IMR-90 (cell line): ENCODE measurements at places on chromosomes 1 and 21.

- H3K36me3 ChIP-seq = peaks cover 31% of the 10 kb centered on the region
- no peak overlapping the region for H3K4me3 ChIP-seq
- no peaks in the 10 kb centered on the region for H3K27me3 ChIP-seq
These were observed 13.8 kb upstream of the NASP start for GRCh38 chr1:45569962-45570581.

DNA sequence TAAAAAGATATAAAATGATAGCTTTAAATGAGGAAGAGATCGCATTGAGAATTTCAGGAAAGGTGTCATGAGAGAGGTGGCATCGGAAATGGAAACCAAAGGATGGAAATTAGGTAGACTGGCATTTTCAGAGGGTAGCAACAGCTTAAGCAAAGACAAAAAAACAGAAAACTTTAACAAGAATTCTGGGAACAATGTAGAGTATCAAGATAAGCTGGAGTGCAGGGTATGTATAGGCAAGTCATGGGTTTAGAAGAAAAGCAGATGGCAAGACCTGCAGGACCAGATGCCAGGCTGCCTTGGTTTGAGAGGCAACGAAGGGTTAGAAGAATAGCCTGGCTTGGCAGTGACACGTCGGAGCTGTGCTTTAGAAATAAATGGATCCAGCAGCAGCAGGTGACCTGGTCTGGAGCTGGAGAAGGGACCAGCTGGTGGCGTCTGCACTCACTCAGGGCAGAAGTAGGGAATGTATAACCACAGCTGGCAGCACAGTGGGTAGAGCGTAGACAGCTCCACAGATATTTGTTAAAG is 149.4 kb upstream of the TIAM1 start:
- H3K36me3 ChIP-seq = no peaks in the 10 kb centered on the region
- DNase-seq = no peak
- no peak overlapping the region for H3K4me3 ChIP-seq
- H3K4me1 ChIP-seq = no peaks in the 10 kb centered on the region

- no peak for DNase-seq
- H3K4me3 ChIP-seq = no peak overlapping the region
- H3K27ac ChIP-seq = no peak overlapping the region
- H3K36me3 ChIP-seq = no peaks in the 10 kb centered on the region
- H3K4me1 ChIP-seq = peaks cover 2% of the 10 kb centered on the region; the same call in 1 of the 2 replicates
These were observed 6.1 kb downstream of the PDE9A start for GRCh38 chr21:42659416-42660117.

DNA sequence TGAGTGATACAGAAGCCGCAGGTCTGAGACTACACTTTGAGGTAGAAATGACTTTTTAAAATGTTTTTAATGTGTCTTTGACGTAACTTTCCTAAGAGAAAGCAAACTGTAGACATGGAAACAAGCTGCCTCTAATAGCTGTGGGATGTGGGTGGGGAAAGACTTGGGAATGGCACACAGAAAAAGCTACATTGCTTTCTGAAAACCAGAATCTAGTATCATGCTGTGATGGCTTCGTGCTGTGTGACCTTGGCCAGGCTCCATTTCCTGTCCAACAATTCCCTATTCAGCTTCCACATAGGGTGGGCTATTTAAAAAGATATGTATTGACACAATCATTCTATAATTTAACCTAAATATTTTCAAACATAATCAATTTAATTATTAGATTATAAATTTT is 909.1 kb downstream of the NCAM2 start:
- H3K36me3 ChIP-seq = no peaks in the 10 kb centered on the region
- H3K27ac ChIP-seq = no peak overlapping the region
- H3K4me3 ChIP-seq = no peak overlapping the region
- no peaks in the 10 kb centered on the region for H3K27me3 ChIP-seq
- no peak for DNase-seq
- no peaks in the 10 kb centered on the region for H3K4me1 ChIP-seq

- H3K27ac ChIP-seq = no peak overlapping the region
- H3K36me3 ChIP-seq = no peaks in the 10 kb centered on the region
- H3K27me3 ChIP-seq = peaks cover 4% of the 10 kb centered on the region; the same call in 1 of the 2 replicates
- peak; percentile 95 for DNase-seq
- H3K4me1 ChIP-seq = peaks cover 8% of the 10 kb centered on the region
These were observed 30.1 kb upstream of the IFNAR2 start for GRCh38 chr21:33199516-33200217.

DNA sequence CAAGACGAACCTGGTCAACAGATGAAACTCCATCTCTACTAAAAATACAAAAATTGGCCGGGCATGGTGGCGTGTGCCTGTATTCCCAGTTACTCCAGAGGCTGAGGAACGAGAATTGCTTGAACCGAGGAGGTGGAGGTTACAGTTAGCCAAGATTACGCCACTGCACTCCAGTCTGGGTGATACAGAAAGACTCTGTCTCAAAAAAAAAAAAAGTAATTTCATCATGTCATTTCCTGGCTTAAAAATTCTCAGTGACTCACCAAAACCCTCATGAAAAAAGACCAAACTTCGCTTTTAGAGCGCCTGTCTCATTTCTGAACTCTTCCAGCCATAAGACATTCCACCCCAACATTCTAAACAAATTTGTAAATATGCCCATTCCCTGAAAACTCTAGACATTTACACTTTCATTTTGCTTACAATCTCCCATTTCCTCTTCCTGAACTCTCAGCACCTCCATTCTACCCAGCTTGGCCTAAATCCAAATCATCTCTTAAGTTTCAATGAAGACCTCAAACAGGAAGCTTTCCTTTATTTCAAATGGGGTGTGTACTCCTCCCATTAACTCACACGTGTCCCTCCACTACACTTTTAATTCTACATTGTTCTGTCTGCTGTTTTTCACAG is 50.5 kb upstream of the PRRC2C start:
- peak overlapping the region; percentile 59; the same call in 1 of the 2 replicates for H3K27ac ChIP-seq
- H3K36me3 ChIP-seq = no peaks in the 10 kb centered on the region
- peaks cover 3% of the 10 kb centered on the region for H3K4me1 ChIP-seq
- no peak overlapping the region for H3K4me3 ChIP-seq
- no peaks in the 10 kb centered on the region for H3K27me3 ChIP-seq
- DNase-seq = peak; percentile 84

DNA sequence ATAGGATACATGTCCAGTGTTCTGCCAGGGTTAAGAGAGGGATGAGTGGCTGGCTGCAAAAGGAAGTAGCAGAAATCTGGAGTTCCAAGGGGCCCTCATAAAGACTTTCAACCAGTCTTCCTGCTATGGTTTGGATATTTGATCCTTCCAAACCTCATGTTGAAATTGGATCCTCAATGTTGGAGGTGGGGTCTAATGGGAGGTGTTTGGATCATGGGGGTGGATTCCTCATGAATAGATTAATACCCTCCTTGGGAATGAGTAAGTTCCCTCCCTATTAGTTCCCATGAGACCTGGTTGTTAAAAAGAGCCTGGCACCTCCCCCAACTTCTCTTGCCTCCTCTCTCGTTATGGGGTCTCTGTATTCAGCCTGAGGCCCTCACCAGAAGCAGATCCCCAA is 10.1 kb upstream of the GNG12 start:
- peak; percentile 52 for DNase-seq
- H3K27ac ChIP-seq = no peak overlapping the region
- H3K4me3 ChIP-seq = no peak overlapping the region
- peaks cover 9% of the 10 kb centered on the region for H3K4me1 ChIP-seq

DNA sequence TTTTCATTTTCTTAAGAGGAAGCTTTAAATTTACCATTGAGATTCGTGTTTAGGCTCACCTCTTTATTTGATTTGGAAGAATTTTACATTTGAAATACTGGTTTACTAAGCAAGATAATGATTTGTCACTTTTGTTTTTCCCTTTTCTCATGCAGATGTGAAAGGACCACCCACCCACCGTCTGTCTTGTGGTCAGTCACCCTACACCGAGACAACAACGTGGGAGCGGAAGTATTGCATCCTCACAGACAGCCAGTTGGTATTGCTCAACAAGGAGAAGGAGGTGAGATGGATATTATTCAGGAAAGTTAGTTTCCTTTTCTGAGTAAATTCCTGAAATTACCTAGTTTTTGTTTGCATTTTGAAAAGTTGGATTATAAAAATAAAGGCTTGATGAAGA is 189.5 kb downstream of the RASAL2 start:
- 0 out of 2 replicates have a peak overlapping the region, but pooled peaks have one; percentile 34 for H3K27ac ChIP-seq
- peaks cover 10% of the 10 kb centered on the region for H3K4me1 ChIP-seq
- no peak overlapping the region for H3K4me3 ChIP-seq

DNA sequence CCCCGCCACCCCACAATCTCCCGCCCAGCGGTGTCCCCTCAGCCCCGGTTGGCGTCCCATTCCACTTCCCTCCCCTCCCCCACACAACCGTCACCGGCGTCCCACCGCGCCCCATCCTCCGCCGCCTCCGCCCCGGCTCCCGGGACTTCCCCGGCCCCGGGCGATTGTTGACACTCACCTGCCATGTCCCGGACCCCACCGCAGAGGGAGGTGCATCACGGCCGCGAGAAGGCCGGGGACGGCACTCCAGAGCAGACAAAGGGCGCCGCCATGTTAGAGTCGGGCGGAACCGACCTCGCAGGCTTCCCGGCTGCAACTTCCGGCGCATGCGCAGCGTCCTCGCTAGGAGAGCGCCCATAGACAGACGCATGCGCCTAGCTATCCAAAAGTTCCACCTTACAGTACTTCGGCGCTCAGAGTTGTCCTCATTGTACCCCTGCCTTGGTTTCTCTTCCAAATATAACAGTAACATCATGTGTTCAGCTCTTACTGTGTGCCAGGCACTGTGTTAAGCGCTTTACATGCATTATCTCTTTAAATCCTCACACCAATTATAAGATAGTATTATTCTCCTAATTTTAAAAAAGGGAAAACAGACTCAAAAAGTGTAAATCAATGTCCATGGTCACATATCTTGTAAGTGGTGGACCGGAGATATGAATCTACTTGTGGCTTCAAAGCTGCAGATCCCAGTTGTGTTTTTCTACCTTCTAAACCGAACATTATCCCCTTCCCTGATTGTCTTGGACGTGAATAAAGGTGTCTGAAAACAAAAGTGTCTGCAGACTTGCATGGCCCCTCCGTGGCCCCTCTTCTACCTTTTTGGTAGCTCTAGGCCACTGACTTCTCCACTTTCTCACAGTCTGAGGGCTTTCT is at the start of gene ZBTB17:
ZBTB17 (minus strand) TSS at position 297 of the 876 bp plus-strand sequence. CDS start 27,606 bp downstream, outside the sequence.
- no peaks in the 10 kb centered on the region for H3K27me3 ChIP-seq
- peak within 1 kb of the TSS; percentile 66 for H3K27ac ChIP-seq
- peak; percentile 91 for DNase-seq
- peaks cover 4% of the 10 kb centered on the region; the same call in 1 of the 2 replicates for H3K4me1 ChIP-seq
- H3K4me3 ChIP-seq = peak within 1 kb of the TSS; percentile 62

GRCh38 chr1:103461161-103462105 is 64.1 kb upstream of the RNPC3 start:
- no peaks in the 10 kb centered on the region for H3K36me3 ChIP-seq
- H3K4me3 ChIP-seq = no peak overlapping the region
- peak; percentile 16 for DNase-seq
- H3K4me1 ChIP-seq = no peaks in the 10 kb centered on the region
- H3K27me3 ChIP-seq = no peaks in the 10 kb centered on the region
- H3K27ac ChIP-seq = no peak overlapping the region

DNA sequence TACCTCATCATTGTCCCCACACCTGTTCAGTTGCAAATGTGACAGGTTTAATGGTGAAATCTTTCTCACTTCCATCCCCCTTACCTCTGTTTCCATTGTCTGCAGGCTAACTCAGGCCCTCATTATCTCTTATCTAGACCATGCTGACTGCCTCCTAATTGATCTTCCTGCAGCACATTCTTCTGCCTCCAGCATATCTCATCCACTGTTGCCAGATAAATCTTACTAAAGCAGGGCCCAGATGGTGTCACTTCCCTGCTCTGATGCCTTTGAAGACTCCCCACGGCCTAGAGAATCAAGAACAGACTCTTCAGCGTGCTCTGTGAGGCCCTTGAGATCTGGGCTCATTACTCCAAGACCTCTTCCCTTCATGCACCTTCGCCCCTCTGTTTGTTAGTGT is 230.1 kb downstream of the DUSP10 start:
- no peaks in the 10 kb centered on the region for H3K36me3 ChIP-seq
- H3K4me1 ChIP-seq = no peaks in the 10 kb centered on the region
- DNase-seq = no peak
- no peaks in the 10 kb centered on the region for H3K27me3 ChIP-seq

DNA sequence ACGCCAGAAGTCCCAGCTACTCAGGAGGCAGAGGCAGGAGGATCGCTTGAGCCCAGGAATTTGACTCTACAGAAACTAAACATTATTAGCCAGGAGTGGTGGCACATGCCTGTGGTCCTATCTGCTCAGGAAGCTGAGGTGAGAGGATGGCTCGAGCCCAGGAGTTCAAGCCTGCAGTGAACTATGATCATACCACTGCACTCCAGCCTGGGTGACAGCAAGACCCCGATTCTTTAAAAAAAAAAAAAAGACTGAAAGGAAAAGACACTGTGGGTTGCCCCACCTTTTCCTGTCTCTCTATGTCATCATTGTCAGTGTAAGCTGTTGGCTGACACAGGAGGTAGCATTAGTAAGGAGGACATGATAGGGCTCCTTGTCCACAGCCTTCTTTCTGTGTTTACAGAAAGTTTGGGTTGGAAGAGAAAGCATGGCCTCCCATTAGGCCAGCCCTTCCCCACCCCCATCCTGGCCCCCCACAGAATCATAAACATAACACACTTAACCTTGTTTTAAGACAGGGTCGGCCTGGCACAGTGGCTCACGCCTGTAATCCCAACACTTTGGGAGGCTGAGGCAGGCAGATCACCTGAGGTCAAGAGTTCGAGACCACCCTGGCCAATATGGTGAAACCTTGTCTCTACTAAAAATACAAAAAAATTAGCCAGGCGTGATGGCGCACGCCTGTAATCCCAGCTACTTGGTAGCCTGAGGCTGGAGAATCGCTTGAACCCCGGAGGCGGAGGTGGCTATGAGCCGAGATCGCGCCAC is 20.6 kb upstream of the RCAN3 start:
- no peak overlapping the region for H3K27ac ChIP-seq
- no peaks in the 10 kb centered on the region for H3K36me3 ChIP-seq
- no peak overlapping the region for H3K4me3 ChIP-seq
- H3K4me1 ChIP-seq = no peaks in the 10 kb centered on the region

DNA sequence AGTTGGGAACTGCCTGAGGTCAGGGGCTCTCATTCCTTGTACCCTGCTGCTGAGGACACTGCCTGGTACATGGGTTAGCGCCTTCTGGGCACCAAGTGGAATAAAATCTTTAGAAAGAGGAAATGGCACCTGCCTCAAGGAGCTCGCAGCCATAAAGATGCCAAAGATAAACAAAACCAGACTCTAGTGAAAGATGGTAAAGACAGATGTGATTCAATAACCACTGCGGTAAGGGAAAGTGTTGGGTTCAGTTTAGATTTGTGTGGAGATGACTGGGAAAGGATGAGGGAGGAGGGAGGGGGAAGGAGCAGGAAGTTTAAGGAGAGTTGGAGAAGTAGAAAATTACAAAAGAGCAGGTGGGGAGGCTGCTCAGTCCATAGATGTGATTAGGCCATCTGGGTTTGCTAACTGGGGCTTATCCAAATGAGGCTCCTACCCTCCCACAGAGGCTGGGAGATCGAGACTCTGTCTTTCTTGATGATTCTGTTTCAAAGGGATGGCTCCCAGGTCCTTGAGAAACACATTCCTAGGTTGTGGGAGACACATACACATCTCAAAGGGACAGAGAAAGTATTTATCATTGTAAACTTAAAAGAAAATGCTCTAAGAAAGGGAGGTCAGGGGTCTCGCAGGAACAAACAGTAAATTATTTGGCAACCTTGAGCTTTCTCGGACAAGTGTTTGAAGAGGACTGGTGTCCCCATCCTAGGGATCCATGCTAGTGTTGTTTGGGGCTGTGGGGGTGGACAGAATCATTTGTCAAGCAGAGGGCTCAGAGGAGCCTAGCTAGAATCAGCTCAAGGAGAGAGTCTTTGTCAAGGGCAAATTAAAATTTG is 65.7 kb upstream of the MORC3 start:
- no peaks in the 10 kb centered on the region for H3K27me3 ChIP-seq
- H3K36me3 ChIP-seq = peaks cover 7% of the 10 kb centered on the region
- no peaks in the 10 kb centered on the region for H3K4me1 ChIP-seq
- DNase-seq = peak; percentile 37

GRCh38 chr1:212529211-212529741 is 79.3 kb upstream of the ATF3 start:
- H3K36me3 ChIP-seq = no peaks in the 10 kb centered on the region
- peak; percentile 61 for DNase-seq
- H3K27ac ChIP-seq = no peak overlapping the region
- no peaks in the 10 kb centered on the region for H3K4me1 ChIP-seq
- peaks cover 25% of the 10 kb centered on the region for H3K27me3 ChIP-seq
